ENCODE measurements at places on chromosomes 2 and 18.

DNA sequence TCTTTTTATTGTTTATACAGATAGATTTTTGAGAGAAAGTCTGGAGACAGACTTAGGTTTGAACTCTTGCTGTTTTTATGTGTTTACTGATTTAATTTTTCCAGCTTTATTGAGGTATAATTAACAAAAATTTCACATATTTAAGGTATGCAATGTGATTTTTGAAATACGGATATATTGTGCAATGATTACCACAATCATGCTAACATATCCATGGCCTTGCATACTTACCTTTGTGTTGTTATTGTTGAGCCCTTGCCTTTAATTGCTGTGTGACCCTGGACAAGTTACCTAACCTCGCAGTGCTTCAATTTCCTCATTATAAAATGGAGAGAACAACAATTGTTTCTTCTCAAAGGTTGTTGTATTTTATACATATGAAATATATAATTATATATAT is 13.9 kb upstream of the RBMS1 start:
- DNase-seq, result no peak

DNA sequence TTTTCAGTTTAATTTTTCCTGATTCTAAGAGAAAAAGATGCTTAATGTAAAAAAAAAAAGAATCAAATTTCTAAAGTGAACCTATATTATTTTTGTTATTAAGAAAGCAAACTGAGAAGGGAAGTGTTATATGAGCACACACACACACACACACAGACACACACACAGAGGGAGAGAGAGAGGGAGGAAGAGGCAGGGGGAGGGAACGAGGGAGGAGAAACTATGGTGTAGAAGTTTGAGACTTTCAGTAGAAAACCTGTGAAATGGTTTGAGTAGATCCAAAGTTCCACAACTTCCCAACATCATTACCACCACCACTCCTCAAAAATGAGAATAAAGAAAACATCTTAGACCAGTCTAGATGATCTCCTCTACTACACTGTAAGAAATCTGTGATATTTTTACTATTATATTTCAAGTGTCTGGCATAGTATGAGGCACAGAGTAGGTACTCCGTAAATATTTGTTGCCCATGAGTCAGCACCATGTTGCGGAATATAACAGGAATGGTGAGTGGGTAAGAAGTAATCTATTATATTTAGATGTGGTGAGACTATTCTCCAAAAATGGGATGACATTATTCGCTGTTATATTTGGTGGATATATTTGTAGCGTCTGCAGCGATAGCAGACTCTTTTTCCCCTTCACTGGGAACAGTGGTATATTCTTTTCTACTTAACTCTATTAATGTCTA is 149.4 kb upstream of the DNMT3A start:
- DNase-seq, result no peak

- no peak for DNase-seq
These were observed 99.4 kb downstream of the CRIM1 start for GRCh38 chr2:36455011-36455410.

DNA sequence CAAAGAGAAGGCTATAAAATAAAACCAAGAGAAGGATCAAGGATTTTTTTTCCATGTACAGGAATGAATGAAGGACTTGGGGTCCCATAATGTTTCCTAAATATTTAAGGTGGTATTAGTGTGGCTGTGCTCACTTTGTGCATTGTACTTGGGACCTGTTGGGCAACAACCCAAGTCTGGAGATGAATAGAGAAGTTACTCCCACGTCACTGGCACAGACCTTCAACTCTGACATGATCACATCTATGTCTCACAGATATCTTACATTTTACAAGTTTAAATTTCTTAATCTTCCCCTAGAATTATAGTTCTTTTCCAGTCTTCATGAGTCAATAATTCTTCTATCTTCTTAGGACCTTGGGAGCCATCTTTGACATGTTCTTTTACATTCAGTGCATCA is 133.4 kb downstream of the PLCL1 start:
- no peak for DNase-seq

DNA sequence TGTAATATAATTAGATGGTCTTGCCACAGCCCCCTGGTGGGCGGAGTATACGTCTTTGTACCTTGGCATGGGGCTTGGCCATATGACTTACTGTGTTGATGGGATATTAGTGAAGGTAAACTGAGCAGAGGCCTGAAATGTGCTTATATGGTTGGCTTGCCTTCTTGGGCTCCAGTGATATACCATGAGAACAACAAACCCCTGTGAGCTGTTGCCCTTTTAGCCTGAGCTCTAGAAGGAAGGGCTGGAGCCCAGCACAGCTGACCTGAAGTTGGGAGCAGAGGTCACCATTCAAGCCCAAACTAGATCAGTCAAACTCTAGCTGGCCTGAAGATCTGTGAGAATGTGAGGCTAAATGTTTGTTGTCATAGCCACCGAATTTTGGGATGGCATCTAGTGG is 75.2 kb upstream of the CD302 start:
- no peak for DNase-seq

DNA sequence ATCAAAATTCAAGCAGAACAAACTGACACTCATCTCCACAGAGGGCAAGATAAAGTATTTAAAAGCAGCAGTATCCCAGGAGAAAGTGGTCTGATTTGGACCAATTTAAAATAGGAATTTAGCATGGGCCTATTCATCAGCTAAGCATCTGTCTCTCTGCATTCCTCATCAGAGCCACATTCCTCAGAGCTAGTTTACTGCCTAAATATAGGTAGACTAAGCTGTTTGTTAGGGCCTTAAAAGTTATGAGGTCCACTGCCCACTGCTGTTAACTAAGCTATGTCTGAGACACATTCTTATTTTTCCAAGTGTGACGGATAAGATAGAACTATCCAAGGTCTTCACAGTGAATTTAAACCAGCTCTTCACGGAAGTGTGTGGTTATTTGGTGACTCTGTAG is 17.6 kb downstream of the NEB start:
- no peak for DNase-seq

- peak; percentile 2 for DNase-seq
These were observed 14.7 kb downstream of the CNTNAP5 start for GRCh38 chr2:124039762-124040291.

DNA sequence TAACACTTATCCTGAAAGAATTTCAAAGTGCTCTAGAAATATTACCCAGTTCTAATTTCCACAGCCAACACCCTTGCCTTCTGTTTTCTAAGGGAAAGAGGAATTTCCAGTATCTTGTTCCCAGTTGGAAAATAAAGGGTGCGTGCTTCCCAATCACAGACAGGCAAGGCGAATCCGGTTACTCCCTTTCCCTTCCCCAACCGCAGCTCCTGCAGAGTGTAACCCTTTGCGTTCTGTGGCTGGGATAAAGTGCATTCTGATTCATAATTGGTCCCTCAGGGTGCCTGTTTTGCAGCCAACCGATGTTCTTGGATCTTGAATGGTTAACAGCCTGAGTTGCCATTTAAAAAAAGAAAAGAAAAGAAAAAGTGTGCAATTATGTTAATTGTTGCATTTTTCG is 40.6 kb upstream of the PGAP1 start:
- DNase-seq, result no peak

GRCh38 chr18:79534356-79534755 is 138.6 kb downstream of the NFATC1 start:
- DNase-seq, result no peak

DNA sequence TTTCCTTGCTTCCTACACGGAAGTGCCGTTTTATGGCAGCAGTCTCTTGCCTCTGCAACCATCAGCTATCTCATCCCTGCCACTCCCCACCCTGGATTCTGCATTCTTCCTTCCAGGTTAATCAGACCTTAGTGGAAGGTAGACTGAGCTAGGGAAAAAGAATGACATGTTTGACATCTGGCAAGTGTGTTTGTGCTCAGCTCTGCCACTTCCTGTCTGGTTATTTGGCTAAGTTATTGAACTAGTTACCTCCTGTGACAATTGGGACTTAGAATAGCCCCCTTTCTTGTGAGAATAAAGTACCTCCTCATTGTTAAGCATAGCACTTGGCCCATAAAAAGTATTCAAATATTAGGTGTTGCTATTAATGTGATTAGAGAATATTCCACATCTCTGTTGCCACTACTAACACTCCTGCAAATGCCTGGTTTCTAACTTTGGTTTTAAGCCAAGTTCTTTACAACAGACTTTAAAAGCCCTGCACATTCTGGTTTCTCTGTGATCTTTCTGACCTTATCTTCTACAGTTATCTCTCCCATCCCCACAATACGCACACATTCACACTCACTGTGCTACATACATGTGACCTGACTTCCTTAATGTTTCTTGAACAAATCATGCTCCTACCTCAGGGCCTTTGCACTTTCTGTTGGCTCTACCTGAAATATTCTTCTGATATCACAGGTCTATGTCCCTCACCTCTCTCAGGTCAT is 10.8 kb upstream of the MAPRE2 start:
- DNase-seq, result no peak

GRCh38 chr2:206056286-206056685 is 29.7 kb downstream of the INO80D start:
- no peak for DNase-seq
